Activated CD4-positive, alpha-beta T cell treated with anti-CD3 and anti-CD28 coated beads for 4 hours (primary cell): ENCODE measurements at places on chromosomes 11 and 22.

- DNase-seq, result no peak
Measured at GRCh38 chr22:48393041-48393370, 1434.7 kb downstream of the BRD1 start.

DNA sequence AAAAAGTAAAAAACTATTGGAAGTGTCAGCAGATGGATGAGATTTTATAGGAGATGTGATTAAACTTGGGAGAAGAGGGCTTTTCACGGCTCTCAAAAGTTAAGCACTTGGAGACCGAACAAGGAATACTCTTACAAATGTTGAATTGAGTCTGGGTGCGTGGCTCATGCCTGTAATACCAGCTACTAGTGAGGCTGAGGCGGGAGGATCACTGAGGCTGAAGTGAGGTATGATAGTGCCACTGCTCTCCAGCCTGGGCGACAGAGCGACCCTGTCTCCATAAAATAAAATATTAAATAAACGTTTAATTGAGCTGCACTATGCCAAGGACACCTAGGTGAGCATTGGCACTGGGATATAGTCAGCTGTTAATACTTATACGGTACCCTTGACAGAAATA lies 1.9 kb downstream of the CEP57 start:
- no peak for DNase-seq

DNA sequence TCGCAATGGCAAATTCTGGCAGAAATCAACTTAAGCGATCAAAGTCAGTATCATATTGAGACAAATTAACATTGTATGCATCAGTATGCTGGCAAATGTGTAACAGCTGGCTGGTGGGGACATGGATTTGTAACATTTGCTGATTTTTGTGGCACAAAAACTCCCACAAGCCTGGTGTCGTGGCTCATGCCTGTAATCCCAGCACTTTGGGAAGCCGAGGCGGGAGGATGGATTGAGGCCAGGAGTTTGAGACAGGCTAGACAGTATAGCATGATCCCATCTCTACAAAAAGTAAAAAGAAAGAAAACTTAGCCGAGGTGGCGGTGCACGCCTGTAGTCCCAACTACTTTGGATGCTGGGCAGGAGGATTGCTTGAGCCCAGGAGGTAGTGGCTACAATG lies 17.6 kb upstream of the HDHD5 start:
- no peak for DNase-seq

- no peak for DNase-seq
Measured at GRCh38 chr11:23212807-23213206, 352.5 kb upstream of the CCDC179 start.

DNA sequence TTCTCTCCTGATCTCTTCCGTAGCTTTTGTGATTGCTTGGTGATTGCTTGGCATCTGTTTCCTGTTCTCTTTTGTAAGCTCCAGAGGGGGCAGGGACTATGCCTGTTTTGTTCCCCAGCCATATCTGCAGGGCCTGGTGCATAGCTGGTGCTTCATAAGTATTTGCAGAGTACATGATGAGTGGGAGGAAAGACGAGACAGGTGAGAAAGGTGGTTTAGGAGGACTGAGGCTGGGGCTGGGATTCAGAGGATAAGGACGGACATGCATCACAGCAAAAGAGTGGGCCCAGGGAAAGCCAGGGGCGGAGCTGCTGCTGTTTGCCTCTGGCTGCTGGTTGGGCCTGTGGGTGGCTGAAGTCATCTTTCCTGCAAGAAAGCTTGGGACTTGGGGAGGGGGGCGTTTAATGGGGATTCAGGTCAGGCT lies 62.4 kb downstream of the DSCAML1 start:
- no peak for DNase-seq

- DNase-seq, result no peak
Measured at GRCh38 chr11:128901653-128902514, 10.7 kb downstream of the KCNJ5 start.

GRCh38 chr22:50734343-50734771 lies 3.6 kb upstream of the ACR start:
- no peak for DNase-seq

- DNase-seq, result no peak
Measured at GRCh38 chr11:69644962-69645675, 4.2 kb downstream of the CCND1 start.

GRCh38 chr11:457111-457760 lies 7.2 kb downstream of the PTDSS2 start:
- DNase-seq, result no peak

DNA sequence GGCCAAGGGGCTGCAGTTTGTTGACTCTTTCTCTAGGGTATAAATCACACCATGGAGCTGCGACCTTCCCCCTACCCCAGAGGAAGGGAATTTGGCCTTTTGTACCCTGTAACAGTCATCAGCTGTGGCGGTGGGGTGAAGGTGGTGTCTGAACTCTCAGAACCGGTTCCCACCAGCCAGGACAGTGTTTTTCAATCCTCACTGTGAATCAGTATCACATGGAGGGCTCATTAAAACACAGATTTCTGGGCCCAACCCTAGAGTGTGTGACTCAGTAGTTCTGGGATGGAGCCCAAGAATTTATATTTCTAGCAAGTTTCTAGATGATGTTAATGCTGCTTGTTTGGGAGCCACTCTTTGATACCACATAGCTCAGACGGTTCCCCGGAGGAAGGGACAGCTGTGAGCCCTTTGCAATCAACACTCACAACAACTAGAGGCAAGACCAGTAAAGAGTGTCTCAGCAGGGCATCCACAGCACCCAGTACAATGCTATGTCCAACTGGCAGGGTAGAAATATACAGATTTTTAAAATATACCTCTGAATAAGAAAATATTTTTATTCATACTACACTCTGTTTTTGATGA lies 43.9 kb upstream of the FAT3 start:
- no peak for DNase-seq

DNA sequence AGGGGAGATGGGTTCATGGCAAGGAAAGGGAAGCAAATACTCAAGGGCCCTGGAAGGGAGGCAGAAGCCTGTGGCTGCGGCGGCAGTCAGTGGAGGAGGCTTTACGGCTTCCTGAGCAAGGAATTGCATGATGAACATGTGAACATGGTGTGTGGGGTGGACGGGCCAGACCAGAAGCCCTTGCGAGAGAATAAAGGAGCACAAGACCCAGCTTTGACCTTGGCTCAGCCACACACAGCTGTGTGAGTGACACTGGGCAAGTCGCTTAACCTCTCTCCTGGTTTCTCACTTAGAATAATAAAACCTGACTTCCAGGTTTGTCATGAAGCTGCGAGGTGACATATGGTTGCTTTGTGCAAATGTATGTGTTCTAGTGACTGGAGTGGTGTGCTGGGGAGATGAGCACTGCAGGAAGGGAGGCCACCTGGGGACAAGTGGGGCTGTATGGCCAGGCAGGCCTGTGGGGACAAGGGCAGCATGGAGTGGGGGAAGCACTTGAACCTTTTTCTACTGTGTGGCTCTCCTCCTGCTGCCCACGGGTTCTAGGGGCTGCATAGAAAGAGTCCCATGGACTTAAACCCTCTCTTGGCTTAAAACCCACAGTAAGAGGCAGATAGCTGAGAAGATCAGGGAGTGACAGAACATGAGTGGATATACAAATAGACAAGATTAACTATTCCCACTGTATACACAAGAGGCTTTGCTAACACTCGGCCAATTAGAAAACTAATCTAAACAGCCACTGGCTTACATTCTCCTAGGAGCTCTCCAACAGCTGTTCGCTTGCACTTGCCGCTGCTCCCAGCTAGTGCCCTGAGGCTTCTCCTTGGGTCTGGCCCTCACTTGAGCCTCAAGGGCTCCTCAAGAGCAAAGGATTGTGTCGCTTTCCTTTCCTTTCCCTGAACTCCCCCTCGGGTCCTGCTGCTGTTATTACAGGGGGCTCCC lies 67.3 kb upstream of the CDON start:
- DNase-seq, result no peak

- peak; percentile 91 for DNase-seq
Measured at GRCh38 chr11:118930094-118930712, 4.5 kb upstream of the BCL9L start.

- no peak for DNase-seq
Measured at GRCh38 chr11:114237321-114238280, 58.6 kb upstream of the NNMT start.

DNA sequence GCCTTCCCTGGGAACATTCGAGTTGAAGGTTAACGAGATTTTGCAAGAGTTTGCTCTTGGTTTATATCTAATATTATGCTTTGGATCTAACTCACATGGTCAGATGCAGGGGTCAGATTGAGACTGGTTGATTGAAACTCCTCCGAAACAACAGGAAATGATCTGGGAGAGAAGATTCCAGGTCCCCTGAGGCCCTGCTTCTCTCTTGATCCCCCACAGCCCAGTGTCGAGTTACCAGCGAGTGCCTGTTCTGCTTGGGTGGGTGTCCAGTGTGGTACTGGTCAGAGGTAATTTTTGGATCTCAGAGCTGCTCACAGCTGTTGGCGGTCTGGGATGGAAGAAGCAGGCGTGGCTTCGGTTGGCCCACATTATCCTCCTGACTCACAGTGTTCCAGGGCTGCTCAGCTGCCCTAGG lies 9.2 kb downstream of the FBLN1 start:
- DNase-seq, result no peak

- no peak for DNase-seq
Measured at GRCh38 chr11:70506986-70507385, 108.7 kb downstream of the CTTN start.

DNA sequence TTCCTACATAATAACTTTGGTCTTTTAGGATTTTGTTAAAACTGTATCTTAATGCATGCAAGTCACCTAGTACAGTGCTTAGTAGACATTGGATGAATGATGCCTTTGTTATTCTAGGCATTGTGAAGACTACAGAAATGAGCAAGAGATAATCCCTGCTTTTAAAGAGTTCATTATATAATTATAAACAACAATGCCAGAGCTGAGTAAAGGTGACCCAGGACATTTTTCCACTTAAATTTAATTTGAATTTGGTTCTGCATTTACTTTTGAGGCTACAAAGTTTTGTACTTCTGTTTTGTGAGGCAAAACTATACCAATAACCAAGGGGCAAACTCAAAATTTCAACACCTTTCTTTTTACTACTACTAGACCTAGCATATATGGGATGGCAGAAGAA lies 182.0 kb upstream of the SESN3 start:
- DNase-seq, result no peak

DNA sequence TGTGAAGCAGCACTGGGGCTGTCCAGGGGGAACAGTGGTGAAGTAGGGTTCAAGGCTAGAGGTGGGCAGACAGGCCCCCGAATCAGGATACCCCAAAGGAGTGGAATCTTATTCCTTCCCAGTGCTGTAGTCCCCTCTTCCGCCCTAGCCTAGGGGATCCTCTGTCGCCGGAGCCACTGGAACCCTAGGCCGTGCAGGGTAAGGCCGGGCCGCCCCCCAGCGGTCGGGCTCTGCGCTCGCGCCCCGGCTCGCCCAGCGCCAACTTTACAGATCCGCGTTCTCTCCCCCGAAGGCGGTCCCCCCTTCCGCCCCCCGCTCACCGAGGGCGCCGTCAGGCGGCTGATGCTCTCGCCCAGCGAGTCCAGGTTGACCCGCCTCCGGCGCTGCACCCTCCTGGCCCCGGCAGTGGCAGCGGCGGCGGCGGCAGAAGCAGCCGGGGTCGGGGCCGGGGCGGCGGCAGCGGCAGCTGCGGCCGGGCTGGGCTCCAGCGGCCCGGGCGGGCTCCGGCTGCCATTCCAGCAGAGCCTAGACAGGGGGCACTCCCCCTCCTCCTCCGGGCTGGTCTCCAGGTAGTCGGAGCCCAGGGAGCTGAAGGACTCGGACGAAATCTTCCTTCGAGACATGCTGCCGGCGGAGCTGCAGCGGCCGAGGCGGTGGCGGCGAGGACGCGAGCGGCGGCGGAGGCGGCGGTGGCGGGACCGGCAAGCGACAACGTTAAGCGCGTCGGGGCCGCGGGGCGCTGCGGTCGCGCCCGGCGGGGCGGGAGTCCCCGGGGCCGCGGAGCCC lies 650 bp downstream of the GUCY1A2 start:
- DNase-seq, result no peak

- no peak for DNase-seq
Measured at GRCh38 chr11:121008551-121008950, 15.4 kb upstream of the TBCEL start.

- peak; percentile 21 for DNase-seq
Measured at GRCh38 chr11:67056267-67057204, at the start of gene RHOD. Gene RHOD, plus strand, starts transcription at chr11:67056847. Its CDS starts 56 bp downstream, at chr11:67056903.

DNA sequence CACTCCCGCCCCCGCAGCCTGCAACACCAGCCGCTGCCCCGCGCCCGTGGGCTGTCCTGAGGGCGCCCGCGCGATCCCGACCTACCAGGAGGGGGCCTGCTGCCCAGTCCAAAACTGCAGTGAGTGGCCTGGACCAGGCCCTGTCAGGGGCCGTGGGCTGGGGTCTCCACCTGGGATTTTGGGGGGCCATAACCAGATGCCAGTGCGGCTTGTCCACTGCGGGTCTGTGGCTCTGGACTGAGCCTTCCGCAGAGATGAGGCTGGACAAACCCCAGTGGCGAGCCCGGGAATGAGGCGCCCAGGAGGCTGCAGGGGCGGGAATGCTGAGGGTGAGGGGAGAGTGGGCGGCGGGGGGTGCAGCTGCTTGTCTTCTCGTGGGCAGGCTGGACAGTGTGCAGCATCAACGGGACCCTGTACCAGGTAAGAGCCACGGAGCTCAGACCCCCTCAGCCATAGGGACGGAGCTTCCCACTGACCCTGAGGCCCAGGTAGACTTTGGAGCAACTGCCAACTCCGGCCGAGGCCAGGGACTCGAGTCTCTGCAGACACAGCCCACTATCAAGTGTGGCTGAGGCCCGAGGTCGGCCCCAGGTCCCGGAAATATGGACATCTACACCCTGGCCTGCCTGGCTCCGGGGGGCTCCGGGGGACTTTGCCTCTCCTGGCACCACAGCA lies 24.8 kb upstream of the MUC5B start:
- DNase-seq, result no peak

GRCh38 chr11:76086743-76087635 lies 119.3 kb downstream of the WNT11 start:
- DNase-seq, result no peak

DNA sequence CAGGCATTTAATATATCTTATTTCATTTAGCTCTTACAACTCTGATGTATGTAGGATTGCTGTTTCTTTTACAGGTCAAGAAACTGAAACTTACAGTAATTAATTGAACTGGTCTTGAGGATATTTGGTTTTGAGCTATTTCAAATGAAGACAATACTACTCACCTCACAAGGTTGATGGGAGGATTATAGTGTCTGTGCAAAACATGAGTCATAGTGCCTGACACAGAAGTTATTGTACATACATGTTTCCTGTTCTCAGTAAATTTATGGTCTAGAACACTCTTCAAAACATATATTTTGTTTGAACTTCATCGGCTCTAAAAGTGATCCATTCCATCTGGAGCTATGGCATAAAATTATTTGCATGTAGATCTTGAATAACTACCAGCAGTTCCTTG lies 61.9 kb downstream of the CECR2 start:
- DNase-seq, result no peak

DNA sequence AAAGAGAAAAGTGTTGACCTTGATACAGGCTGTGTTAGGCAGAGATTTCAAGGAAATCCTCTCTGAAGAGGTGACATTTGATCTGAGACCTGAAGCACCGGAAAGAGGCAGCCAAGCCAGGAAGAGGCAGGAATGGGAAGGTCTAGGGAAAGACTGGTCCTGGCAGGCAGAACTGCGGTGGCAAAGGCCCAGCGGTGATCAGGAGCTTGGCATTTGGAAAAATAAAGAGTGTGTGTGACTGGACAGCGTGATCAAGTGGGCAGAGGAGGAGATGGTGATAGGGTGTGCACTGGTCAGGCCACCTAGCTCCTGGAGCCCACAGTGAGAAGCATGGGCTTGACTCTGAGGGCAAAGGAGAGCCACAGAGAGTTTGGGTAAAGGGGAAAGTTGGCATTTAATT lies 27.2 kb upstream of the GAB4 start:
- DNase-seq, result no peak

- no peak for DNase-seq
Measured at GRCh38 chr22:20618488-20618887, 111.1 kb downstream of the MED15 start.
